Astrocyte (in vitro differentiated cells and primary cell): ENCODE measurements at places on chromosomes 7 and 10.

- H3K4me3 ChIP-seq = no peak overlapping the region
- no peaks in the 10 kb centered on the region for H3K4me1 ChIP-seq
- H3K36me3 ChIP-seq = no peaks in the 10 kb centered on the region
Observed at GRCh38 chr10:44891721-44892120, 19.4 kb upstream of the TMEM72 start.

GRCh38 chr7:33895025-33895804 is 10.1 kb upstream of the BMPER start:
- peak; percentile 52 for DNase-seq
- H3K36me3 ChIP-seq = no peaks in the 10 kb centered on the region
- H3K4me1 ChIP-seq = peaks cover 7% of the 10 kb centered on the region
- no peaks in the 10 kb centered on the region for H3K27me3 ChIP-seq
- no peak overlapping the region for H3K4me3 ChIP-seq

- H3K4me3 ChIP-seq = no peak overlapping the region
- H3K36me3 ChIP-seq = no peaks in the 10 kb centered on the region
- DNase-seq = no peak
- H3K4me1 ChIP-seq = peaks cover 8% of the 10 kb centered on the region
Observed at GRCh38 chr7:111734954-111735660, 172.8 kb upstream of the IMMP2L start.

DNA sequence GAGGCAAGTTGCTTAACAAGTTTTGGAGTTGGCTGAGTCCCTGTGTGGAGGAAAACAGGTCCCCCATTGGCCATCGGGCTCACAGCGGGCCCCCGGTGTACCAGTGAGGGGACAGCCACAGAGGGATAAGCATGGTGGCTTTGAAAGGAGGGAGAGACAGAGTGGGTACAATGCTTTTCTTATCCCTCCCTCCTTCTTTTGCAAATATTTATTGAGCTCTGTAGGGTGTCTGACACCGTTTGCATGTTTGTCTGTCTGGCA is 2.8 kb downstream of the HTRA1 start:
- H3K36me3 ChIP-seq = no peaks in the 10 kb centered on the region
- no peak for DNase-seq
- H3K4me1 ChIP-seq = peaks cover 32% of the 10 kb centered on the region
- H3K4me3 ChIP-seq = no peak overlapping the region

DNA sequence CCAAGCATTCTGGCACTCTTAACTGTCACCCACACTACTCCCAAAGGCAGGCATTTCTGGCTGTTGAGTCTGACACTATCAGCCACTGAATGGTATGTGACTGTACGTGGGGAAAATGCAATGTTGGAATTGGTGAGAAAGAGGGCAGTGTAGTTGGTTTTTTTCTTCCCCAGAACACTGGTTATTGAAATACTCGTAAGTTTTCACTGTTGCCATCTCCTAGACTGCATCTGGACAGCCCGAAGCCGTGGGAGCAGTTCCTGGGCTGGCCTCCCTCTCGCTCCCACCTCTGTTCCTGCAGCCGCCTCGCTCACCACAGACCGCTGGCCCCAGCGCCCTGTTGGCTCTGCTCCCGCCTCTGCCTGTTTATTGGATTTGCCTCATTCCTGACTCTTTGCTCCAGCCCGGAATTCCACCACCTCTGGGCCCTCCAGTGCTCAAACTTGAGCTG is 5.7 kb downstream of the PLCE1 start:
- peak; percentile 91 for DNase-seq
- peaks cover 22% of the 10 kb centered on the region for H3K4me1 ChIP-seq
- H3K27ac ChIP-seq = peak overlapping the region; percentile 59
- no peaks in the 10 kb centered on the region for H3K27me3 ChIP-seq
- H3K4me3 ChIP-seq = no peak overlapping the region

- peaks cover 3% of the 10 kb centered on the region for H3K27me3 ChIP-seq
- peaks cover 13% of the 10 kb centered on the region for H3K4me1 ChIP-seq
- peak; percentile 39 for DNase-seq
- no peak overlapping the region for H3K4me3 ChIP-seq
- no peak overlapping the region for H3K27ac ChIP-seq
- H3K36me3 ChIP-seq = no peaks in the 10 kb centered on the region
Observed at GRCh38 chr10:96830511-96831199, 1.4 kb upstream of the LCOR start.

DNA sequence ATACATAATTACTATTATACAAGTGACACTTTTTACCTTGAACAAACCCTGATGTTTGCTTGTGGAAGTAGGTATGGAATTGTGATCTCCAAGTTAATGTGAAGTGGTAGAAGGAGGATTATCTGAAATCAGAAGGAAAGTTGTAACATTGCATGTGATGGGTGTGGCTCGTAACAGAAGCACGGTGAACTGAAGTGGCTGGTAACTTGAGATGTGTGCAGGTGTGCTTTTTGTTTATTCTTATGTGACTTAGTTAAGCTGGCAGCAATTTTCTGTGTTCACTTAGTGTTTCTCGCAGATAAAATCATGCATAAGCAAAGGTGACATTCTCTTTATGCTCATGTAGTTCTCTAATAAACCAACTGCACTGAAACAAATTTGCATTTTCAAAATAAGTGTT is 82.3 kb downstream of the ZEB1 start:
- DNase-seq = no peak
- H3K4me3 ChIP-seq = no peak overlapping the region
- H3K4me1 ChIP-seq = no peaks in the 10 kb centered on the region
- no peaks in the 10 kb centered on the region for H3K36me3 ChIP-seq
- H3K27ac ChIP-seq = no peak overlapping the region

DNA sequence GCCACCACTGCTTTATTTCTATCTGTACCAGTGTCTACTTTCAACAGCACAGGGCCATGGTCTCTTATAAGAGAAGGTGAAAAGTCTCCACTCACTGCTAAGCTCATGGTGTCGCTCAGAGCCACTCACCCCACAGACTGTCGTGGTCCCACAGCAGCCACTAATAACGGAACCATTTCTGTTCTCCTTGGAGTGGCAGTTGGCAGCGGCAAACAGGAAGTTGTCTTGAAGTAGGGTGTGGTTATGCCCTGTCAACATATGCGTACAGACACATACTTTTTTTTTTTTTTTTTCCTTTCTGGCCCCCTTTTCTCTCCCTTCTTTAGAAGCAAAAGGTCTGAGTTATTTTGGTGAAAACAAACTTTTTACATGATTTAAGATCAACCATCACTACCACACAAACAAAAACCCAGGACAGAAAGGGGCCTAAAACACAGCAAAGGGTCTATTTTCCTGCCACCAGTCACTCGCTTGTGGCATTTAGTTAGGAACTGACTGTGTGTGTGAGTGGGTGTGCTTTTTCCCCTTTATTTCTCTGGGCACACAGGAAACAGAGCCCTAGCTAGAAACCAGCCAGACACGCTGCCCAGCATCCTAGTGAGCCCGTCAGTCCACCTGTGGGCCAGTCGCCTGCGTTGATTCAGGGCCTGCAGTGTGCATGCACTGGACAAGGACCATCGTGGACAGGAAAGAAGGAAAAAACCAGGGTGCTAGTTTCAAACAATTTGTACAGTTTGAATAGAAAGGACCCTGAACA is 96.7 kb upstream of the EFCAB10 start:
- H3K27me3 ChIP-seq = no peaks in the 10 kb centered on the region
- H3K36me3 ChIP-seq = no peaks in the 10 kb centered on the region
- no peak overlapping the region for H3K4me3 ChIP-seq
- no peaks in the 10 kb centered on the region for H3K4me1 ChIP-seq
- no peak overlapping the region for H3K27ac ChIP-seq
- DNase-seq = no peak

GRCh38 chr10:63593576-63593975 is 72.4 kb downstream of the REEP3 start:
- H3K27me3 ChIP-seq = no peaks in the 10 kb centered on the region
- no peaks in the 10 kb centered on the region for H3K4me1 ChIP-seq
- no peak overlapping the region for H3K4me3 ChIP-seq
- DNase-seq = peak; percentile 19

DNA sequence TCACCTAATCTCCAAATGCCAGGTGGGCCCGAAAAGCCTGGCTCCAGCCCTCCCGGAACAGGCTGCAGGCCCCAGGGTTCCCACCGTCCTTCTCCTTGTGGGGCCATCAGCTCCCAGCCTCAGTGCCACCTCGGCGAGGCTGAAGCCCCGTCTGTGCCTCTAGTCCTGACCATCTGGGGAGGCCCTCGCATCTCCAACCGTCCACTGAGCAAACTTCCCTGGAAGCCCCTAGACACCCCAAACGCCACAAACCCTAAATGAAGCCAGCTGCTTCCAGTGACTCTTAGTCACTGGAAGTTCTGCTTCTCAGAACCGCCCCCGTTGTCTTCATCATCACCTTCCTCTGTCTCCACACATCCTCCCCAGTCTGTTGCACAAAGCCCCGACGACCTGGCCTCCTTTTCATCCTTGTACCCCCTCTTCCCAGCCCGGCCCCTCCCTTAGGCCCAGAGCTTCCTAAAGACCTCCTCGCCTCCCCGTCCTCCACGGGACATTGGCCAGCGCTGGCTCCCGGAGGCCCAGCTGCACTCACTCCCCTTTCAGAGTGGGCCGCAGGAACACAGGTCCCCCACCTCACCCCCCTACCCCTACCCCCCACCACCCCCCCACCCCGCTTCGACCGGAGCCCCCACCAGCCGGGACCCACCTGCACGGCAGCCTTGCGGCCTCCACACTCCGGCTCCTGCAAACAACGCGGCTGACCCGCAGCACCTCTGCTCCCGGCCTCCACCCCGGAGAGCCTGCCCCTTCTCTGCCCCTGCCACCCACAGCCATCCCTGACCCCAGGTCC is 1.1 kb upstream of the DIP2C start:
- H3K27me3 ChIP-seq = no peaks in the 10 kb centered on the region
- H3K4me3 ChIP-seq = peak overlapping the region; percentile 63
- peak overlapping the region; percentile 60 for H3K27ac ChIP-seq
- DNase-seq = no peak

- peak; percentile 14 for DNase-seq
- no peak overlapping the region for H3K4me3 ChIP-seq
- H3K36me3 ChIP-seq = peaks cover 2% of the 10 kb centered on the region
Observed at GRCh38 chr10:70090013-70090412, 37.4 kb downstream of the MACROH2A2 start.

- H3K4me3 ChIP-seq = no peak overlapping the region
- H3K36me3 ChIP-seq = no peaks in the 10 kb centered on the region
- H3K27ac ChIP-seq = no peak overlapping the region
- no peak for DNase-seq
Observed at GRCh38 chr7:30697719-30698460, 15.6 kb upstream of the CRHR2 start.

DNA sequence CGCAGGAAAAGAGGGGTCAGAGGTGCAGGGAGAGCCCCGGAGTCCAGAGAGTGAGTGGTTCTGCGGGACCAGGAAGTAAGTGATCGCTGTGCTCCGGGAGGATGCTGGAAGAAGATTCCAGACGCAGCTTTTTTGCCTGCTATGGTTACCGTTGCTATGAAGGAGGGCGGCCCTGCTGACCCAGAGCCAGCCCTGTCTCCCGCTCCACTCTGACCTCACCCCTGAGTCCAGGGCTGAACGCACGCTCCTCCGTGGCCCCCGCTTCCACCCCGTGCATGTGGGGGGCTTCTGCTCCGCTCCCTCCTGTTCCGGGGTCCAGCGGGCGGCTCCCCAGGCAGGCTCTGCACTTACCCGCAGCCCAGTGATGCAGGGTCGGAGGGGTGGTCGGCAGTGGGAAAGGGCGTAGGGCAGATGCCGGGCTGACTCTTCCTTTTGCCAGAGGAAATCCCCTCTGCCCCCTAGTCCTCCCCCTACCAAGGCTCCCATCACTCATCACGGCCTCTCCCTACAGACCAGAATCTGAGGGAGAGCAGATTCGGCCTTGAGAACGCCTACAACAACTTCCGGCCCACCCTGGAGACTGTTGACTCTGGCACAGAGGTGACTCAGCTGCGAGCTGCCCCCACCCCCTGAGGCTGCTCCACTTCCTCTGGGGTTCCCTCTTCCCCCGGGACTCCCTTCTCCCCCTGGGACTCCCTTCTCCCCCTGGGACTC is 2.7 kb upstream of the MUC17 start:
- H3K4me3 ChIP-seq = peak overlapping the region; percentile 67
- H3K36me3 ChIP-seq = no peaks in the 10 kb centered on the region
- DNase-seq = peak; percentile 67
- peaks cover 9% of the 10 kb centered on the region for H3K4me1 ChIP-seq
- no peaks in the 10 kb centered on the region for H3K27me3 ChIP-seq

GRCh38 chr7:141287936-141288335 is 214.1 kb downstream of the TMEM178B start:
- H3K27ac ChIP-seq = no peak overlapping the region
- H3K27me3 ChIP-seq = no peaks in the 10 kb centered on the region

GRCh38 chr10:77940627-77941026 is 14.1 kb upstream of the DLG5 start:
- H3K36me3 ChIP-seq = no peaks in the 10 kb centered on the region
- no peaks in the 10 kb centered on the region for H3K27me3 ChIP-seq
- H3K4me1 ChIP-seq = peaks cover 14% of the 10 kb centered on the region

- H3K36me3 ChIP-seq = no peaks in the 10 kb centered on the region
- no peak for DNase-seq
- H3K4me3 ChIP-seq = no peak overlapping the region
- no peak overlapping the region for H3K27ac ChIP-seq
- H3K4me1 ChIP-seq = peaks cover 7% of the 10 kb centered on the region
Observed at GRCh38 chr10:12533151-12533550, 183.8 kb downstream of the CAMK1D start.

GRCh38 chr10:49057231-49057880 is 58.0 kb downstream of the VSTM4 start:
- DNase-seq = no peak
- H3K4me1 ChIP-seq = no peaks in the 10 kb centered on the region
- no peak overlapping the region for H3K27ac ChIP-seq
- H3K27me3 ChIP-seq = no peaks in the 10 kb centered on the region
- H3K4me3 ChIP-seq = no peak overlapping the region
- no peaks in the 10 kb centered on the region for H3K36me3 ChIP-seq

GRCh38 chr7:133941496-133941895 is 185.6 kb upstream of the LRGUK start:
- H3K27ac ChIP-seq = no peak overlapping the region
- H3K27me3 ChIP-seq = no peaks in the 10 kb centered on the region
- DNase-seq = peak; percentile 92
- no peaks in the 10 kb centered on the region for H3K36me3 ChIP-seq

- H3K36me3 ChIP-seq = no peaks in the 10 kb centered on the region
- no peaks in the 10 kb centered on the region for H3K27me3 ChIP-seq
- H3K4me3 ChIP-seq = no peak overlapping the region
- peaks cover 8% of the 10 kb centered on the region for H3K4me1 ChIP-seq
Observed at GRCh38 chr7:22867003-22867402, 44.4 kb upstream of the TOMM7 start.

GRCh38 chr7:148334441-148334956 is 256.1 kb upstream of the C7orf33 start:
- H3K4me3 ChIP-seq = no peak overlapping the region
- peaks cover 8% of the 10 kb centered on the region for H3K4me1 ChIP-seq
- DNase-seq = no peak
- H3K27ac ChIP-seq = peak overlapping the region; percentile 42
- no peaks in the 10 kb centered on the region for H3K27me3 ChIP-seq
- no peaks in the 10 kb centered on the region for H3K36me3 ChIP-seq

DNA sequence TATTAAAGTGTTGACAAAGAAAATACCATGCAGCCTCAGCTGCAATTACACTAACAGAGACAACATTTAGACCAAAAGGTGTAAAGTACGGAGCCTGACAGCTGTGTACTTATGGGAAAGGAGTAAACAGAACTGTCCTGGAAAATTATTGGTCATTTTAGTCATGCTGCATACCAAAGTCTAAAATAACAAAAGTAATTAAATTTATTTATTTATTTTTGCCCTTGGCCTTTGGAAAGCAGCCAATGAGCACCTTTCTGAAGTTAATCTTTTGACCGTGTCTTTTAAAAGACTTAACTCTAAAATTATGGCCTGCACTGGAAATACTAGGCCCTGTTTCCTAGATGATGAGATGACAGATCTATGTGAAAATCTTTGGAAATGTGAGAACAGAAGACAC is 597.6 kb downstream of the NXPH1 start:
- H3K4me1 ChIP-seq = no peaks in the 10 kb centered on the region
- no peak for DNase-seq
- H3K36me3 ChIP-seq = no peaks in the 10 kb centered on the region
- H3K27me3 ChIP-seq = no peaks in the 10 kb centered on the region
